ENCODE measurements at places on chromosomes 5 and 9. TPM values are rescaled to one million over a fixed set of nuclear protein-coding genes. Genes with fewer than 3 reads are reported as not detected.

- no peak for DNase-seq
These were observed 136.5 kb upstream of the RAI14 start for GRCh38 chr5:34519489-34520220.

- no peak for DNase-seq
These were observed 566 bp downstream of the GPR21 start for GRCh38 chr9:123033864-123034601.

GRCh38 chr9:91392435-91392834 is 30.7 kb upstream of the AUH start:
- no peak for DNase-seq

DNA sequence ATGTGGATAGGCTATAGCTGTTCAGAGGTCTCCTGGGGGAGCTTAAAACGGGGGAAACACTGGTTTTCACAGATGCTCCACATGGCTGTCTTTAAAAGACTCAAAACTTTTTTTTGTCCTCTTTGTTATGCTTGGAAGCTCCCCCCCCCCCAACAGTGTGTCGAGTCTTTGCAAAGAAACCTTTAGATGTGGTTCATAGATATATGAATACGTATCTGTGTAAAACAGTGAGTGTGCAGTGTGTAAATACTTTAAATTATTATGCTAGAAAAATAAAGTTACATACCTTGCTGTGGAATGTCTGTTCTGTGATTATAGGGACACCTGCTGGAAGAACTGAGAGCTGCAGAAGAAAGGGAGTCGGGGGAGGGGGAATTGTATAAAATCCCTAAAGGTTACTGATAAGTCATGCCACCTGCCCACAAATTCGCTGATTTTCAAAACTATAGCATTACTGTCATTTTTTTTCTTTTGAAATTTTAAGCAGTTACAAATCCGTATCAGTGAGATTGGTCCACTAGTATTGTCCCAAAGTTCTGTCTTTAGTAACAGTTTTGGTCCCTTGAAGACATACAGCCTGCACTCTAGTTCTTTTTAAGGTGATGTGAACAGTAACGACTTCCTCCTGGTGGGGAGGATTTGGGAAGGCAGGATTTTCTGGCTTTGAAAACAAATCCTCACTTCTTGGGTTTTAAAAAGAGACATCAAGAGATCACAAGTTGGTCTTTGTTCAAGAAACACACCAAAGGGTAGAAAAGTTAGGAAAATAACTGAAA is 22.9 kb downstream of the RGMB start:
- DNase-seq = peak; percentile 54

TMEFF1 gene
- not detected for total RNA-seq

DNA sequence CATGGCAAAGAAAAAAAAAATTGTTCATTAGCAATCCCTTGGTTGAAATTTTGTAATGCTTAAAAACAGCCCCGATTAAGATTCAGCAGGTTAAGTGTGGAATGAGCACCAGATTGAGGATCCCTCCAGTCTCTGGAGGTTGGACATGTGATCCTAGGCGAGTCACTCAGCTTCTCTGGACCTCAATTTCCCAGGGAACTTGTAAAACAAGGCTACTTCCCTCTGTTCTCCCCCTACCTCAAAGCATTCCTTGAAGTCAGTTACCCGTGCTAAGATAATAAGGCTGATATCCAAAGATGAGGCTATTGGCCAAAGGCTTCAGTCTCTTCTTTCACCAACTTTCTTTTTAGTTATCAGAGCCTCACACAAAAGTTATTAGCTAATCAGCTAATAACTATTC is 2.9 kb downstream of the KLHL3 start:
- no peak for DNase-seq

- no peak for DNase-seq
These were observed 46.2 kb downstream of the RNF145 start for GRCh38 chr5:159163027-159163700.

LSM11 gene
- 7.2 TPM for total RNA-seq

- no peak for DNase-seq
These were observed 102.4 kb downstream of the TTLL11 start for GRCh38 chr9:121990600-121991306.

GRCh38 chr9:75359638-75360037 is 271.3 kb downstream of the OSTF1 start:
- DNase-seq = no peak

GRCh38 chr9:99966716-99967115 is 60.3 kb downstream of the STX17 start:
- no peak for DNase-seq

- no peak for DNase-seq
These were observed 44.9 kb downstream of the C9 start for GRCh38 chr5:39319395-39319794.

CARD6 gene
- total RNA-seq = 2.6 TPM

MEIKIN gene
- total RNA-seq = not detected

GRCh38 chr9:116059466-116059865 is 94.1 kb upstream of the PAPPA start:
- DNase-seq = no peak

SCGB3A2 gene
- total RNA-seq = not detected

SLC25A2 gene
- 0.56 TPM for total RNA-seq

- DNase-seq = no peak
These were observed 68.8 kb upstream of the ICE1 start for GRCh38 chr5:5353681-5354080.

DNA sequence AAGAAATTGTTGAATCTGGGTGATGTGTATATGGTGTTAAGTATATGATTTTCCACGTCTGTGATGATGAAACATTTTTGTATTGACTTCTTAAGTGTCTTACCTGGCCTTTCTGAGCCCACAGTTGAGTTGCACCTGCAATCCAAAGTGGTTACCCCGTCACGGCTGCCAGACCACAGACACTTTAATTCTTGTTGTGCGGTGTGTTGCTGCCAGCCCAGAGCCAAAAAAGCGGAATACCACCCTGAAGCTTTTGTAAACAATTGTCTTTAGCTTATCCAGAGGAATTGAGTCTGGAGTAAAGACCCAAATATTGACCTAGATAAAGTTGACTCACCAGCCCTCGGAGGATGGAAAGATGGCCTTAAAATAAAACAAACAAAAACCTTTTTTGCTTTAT is 35.1 kb downstream of the MTAP start:
- DNase-seq = no peak

GRCh38 chr9:14992081-14992480 is 81.9 kb upstream of the FREM1 start:
- DNase-seq = no peak

- no peak for DNase-seq
These were observed 114.4 kb downstream of the VPS13A start for GRCh38 chr9:77291714-77292113.

- no peak for DNase-seq
These were observed 13.1 kb upstream of the HSD17B4 start for GRCh38 chr5:119439140-119439631.

GRCh38 chr9:137437691-137438590 is 3.2 kb downstream of the ENTPD8 start:
- DNase-seq = no peak

- DNase-seq = no peak
These were observed 51.9 kb downstream of the CTNNA1 start for GRCh38 chr5:138805096-138805495.

PLAC8L1 gene
- total RNA-seq = 0.87 TPM

DNA sequence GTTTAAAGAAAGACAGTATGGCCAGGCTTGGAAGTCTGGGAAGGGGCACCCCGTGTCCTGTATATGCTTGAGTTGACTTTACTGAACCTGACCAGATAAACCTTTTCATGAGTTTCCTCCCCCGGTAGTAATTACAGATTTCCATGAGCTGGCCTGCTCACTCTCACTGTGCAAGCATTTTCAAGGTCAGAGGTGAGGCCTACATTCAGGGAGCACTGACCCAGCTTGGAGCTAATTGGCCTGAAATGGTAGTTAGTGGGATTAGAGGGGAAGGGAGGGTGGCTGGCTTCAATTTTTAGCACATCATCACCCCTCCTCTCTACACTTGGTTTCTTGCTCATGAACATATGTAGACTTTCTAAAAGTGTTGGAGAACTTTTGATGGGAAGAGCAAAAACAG is 99.2 kb downstream of the PSAT1 start:
- no peak for DNase-seq
